Pulmonary artery endothelial cell (primary cell): ENCODE measurements at places on chromosomes 11 and 22. TPM values are rescaled to one million over a fixed set of nuclear protein-coding genes. Genes with fewer than 3 reads are reported as not detected.

Gene GAL3ST1
- not detected in 2 replicates for total RNA-seq

Gene NFAM1
- total RNA-seq = not detected in 2 replicates

Gene RIMBP3B
- under 0.01 and 0.04 TPM in 2 replicates for total RNA-seq

Gene SLC7A4
- total RNA-seq = not detected in 2 replicates

Gene SF3B2
- 107 and 129 TPM in 2 replicates for total RNA-seq

Gene KRTAP5-7
- total RNA-seq = not detected in 2 replicates

Gene GALR3
- total RNA-seq = not detected in 2 replicates

Gene TCP11L1
- 13.4 and 14.8 TPM in 2 replicates for total RNA-seq

Gene VWA5A
- total RNA-seq = 11.5 and 14.7 TPM in 2 replicates

Gene PRR5
- total RNA-seq = 0.46 and 2.2 TPM in 2 replicates

DNA sequence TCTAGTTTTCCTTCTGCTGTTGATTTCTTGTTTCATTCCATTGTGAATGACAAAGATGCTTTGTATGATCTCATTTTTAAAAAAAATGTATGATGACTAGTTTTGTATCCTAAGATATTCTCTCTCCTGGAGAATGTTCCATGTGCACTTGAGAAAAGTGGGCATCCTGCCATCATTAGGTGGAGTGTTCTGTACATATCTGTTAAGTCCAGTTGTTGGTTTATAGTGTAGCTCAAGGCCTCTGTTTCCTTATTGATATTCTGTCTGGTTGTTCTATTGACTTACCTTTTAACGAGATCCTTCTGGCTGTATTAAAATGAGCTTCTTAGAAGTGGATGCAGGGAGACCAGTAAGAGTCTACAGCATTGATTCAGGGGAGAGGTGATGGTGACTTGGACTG, 35.2 kb downstream of the SGSM1 start:
- no peak for DNase-seq

DNA sequence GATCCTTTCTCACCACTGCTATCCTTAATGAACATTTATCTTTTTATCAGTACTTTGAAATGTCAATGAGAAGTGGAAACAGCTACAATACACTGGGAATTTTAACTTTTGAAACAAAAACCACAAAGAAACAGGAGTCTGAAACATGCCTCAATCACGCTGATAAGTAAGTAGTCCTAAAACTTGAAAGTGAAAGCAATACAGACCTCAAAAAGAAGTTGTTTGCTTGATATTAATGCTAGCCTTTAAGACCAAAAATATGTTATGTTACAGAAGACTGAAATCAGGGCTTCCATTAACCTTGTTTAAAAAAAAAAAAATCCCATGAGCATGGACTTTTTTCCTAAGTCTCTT, 21.3 kb downstream of the PHF21A start:
- DNase-seq = no peak

GRCh38 chr11:38100836-38101462, 1502.9 kb upstream of the RAG2 start:
- no peak for DNase-seq

DNA sequence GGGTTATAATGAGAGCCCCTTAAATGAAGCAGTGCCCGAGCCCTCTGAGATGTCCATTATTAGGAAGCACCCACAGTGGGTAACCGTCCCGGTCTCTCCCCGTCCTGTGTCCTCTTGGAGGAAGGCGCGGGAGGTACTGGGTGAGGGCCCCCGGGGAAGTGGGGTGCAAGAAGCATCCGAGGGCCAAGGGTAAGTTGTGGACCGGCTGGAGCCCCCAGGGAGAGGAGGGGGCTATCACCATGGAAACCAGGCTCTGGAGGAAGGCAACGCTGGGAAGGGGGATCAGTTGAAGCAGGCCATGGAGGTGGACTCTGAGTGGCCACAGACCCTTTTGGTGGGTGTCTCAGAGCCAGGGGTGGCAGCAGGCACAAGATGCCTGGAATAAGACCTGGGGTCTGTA, 173.6 kb downstream of the ST3GAL4 start:
- no peak for DNase-seq

DNA sequence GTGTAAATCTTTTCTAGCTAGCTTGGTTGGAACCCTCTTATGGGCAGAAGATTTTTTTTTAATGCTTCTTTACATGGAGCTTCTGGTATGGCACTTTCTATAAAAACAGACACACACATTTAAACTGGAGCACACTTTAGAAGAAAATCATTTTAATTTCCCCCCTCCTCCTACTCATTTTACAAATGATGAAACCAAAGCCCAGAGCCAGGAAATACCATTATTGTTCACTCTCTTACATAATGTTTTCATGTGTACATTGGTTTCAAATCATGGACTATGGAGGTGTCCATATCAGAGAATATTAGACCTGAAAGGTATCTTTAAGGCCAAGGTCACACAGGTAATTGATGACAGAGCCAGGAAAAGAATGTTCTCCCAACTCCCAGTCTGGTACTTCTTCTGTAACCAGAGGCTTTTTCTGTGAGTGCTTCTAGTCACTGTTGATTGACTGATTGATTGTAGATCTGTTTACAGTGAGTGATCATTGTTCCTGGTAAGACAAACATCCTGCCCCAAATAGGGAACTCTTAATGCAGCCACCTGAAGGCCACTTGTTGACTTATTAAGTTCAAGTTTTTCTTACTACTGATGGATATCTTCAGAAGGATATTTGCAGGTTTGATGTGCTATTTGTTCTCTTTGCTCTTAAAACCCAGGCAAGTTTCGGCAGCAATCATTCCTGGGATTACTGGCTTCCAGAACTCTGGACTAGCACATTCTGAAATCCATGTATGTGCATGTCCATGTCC, 26.8 kb upstream of the ME3 start:
- no peak for DNase-seq

DNA sequence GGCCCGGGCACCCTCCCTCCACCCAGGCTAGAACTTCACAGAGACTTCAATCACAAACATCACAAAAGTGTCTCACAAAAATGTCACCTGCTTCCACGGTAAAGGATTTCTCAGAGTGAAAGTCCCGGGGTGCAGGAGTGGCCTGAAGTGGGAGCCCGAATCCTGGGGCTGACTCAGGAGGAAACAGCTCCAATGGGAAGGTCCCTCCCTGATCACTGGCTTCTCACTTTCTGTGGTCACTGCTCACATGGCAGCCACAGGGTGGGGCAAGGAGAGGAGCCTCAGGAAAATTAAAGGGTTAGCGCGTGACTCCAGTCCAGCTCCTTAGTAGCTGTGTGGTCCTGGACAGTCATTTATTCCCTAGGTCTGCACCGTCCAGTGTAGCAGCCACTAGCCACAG, 564.5 kb upstream of the B3GAT1 start:
- no peak for DNase-seq

DNA sequence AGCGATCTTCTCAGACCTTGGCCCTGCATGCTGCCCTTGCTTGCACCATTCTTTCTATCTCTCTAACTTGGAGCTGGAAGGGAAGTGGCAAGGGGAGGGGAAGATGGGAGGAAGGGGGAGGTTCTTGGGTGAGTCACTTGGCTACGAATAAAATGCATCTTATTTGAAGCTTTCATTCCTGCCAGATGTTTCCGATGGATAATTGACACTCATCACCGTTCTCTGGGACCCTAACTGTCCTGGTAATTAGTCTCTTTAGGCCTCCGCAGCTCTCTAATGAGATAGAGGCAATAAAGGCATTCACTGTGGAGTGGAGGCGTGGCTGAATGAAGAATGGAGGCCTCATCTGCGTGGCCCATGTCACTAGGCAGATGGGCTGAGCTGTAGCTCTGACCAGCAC, 960.1 kb downstream of the NTM start:
- DNase-seq = no peak

GRCh38 chr11:93225662-93226061, 27.9 kb upstream of the SLC36A4 start:
- DNase-seq = no peak

GRCh38 chr11:77981346-77981947, 13.0 kb downstream of the INTS4 start:
- no peak for DNase-seq

- no peak for DNase-seq
Measured at GRCh38 chr11:70490208-70490607, 91.9 kb downstream of the CTTN start.

- peak; percentile 35 for DNase-seq
Measured at GRCh38 chr11:62889484-62890437, 9.1 kb downstream of the SLC3A2 start.

- no peak for DNase-seq
Measured at GRCh38 chr11:235997-236773, at the start of gene SIRT3. TSS of gene SIRT3 (minus strand) at chr11:236342. CDS start at chr11:236328, 14 bp downstream.

GRCh38 chr11:8356216-8356615, 92.5 kb upstream of the LMO1 start:
- DNase-seq = no peak

- no peak for DNase-seq
Measured at GRCh38 chr22:31243339-31244045, 31.4 kb downstream of the LIMK2 start.

DNA sequence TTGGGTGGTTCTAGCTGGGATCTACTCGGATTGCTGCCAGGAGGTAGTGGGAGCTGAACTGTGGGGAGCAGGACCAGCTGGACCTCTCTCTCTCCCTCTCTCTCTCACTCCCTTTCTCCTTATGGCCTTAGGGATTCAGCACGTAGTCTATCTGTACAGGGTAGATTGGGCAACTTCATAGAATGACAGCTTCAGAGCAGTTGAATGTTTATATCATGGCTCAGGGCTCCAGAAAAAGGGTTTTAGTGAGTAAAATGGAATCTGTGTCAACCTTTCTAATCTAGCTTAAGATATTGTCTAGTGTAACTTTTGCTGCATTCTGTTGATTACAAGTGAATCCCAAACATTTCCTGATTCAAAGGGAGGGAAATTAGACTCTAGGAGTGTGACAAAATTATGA, 127.7 kb upstream of the PDGFD start:
- DNase-seq = no peak

- no peak for DNase-seq
Measured at GRCh38 chr11:11157185-11157584, 195.9 kb downstream of the CSNK2A3 start.

GRCh38 chr11:36432093-36432469, 78.0 kb downstream of the TRAF6 start:
- no peak for DNase-seq

- no peak for DNase-seq
Measured at GRCh38 chr22:46196278-46196677, 46.0 kb downstream of the PPARA start.

DNA sequence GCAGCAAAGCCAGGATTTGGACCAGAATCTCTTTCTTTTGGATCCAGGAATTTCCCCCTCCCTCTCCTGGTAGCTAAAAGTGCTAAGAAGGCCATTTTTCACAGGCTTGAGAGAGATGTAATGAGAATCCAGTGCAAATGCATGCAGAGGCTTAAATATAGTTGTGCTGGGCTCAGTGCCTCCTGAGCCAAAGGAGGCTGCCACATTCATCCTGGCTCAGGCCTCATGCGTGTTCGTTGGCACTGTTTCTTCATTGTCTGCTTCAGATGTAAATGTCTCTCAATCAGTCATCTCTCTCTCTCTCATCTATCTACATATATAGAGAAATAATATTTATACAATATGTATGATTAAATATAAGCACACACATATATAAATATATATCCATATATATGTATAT, 83.6 kb downstream of the INSC start:
- no peak for DNase-seq

DNA sequence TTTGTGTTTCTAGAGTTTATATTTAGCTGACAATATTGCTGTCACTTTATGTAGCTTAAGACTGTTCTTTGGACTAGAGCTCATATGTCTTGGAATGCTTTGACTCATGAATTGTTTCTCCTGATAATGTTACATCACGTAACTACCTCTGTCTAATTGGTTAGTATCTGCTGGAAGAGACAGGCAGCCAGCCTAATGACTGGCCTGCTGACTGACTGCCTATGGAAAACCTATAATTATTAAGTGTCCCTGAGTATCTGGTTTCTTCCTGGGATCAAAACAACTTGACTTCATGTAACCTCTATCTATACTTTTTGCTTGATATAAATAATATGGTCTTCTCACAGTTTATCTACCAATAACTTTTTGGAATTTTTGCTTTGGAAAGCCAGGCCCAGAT, 9.4 kb downstream of the SOX6 start:
- no peak for DNase-seq

- DNase-seq = no peak
Measured at GRCh38 chr22:40855979-40856512, 393 bp downstream of the ST13 start.

DNA sequence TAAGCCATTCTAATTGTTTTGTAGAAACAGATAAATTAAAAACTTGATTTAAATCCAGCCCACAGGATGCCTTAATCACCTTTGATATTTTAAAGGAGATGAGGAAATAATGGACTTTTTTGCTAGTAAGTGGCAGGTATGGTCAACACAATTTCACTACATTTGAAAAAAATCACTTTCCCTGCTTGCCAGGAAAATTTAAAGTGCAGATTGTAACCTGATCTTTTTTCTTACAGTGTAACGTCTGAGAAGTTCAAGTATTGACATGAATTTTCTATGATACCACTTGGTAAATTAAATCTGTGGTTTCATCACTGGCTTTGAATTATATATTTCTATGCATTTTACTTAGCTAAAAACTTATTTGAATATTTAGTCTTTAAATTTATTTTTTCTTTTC, 65.3 kb downstream of the ARHGEF12 start:
- no peak for DNase-seq

DNA sequence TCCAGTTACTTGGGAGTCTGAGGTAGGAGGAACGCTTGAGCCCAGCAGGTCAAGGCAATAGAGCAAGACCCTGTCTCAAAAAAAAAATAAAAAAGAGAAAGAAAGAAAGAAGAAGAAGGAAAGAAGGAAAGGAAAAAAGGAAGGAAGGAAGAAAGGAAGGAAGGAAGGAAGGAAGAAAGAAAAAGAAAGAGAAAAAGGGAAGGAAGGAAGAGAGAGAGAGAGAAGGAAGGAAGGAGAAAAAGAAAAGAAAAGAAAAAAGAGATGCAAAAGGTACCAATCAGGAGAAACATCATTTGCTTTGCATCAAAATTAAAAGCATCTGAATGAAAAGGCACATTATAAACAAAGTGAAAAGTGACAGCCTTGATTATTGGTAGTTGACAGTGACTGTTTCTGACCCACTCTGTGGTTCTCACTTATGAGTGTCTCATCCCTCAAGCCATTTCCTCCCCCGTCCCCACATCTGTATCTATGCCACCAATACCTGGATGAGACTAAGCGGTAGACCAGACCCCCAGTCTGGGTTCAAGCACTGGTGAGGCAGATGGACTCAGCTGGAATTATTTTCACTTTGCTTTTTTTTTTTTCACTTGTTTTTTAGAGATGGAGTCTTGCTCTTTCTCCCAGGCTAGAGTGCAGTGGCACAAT, 33.0 kb upstream of the XBP1 start:
- DNase-seq = no peak

- DNase-seq = no peak
Measured at GRCh38 chr11:102499151-102499550, 31.4 kb downstream of the MMP7 start.

- no peak for DNase-seq
Measured at GRCh38 chr11:2265854-2266585, 4.4 kb downstream of the ASCL2 start.
